ENCODE measurements at places on chromosomes 16 and 17.

DNA sequence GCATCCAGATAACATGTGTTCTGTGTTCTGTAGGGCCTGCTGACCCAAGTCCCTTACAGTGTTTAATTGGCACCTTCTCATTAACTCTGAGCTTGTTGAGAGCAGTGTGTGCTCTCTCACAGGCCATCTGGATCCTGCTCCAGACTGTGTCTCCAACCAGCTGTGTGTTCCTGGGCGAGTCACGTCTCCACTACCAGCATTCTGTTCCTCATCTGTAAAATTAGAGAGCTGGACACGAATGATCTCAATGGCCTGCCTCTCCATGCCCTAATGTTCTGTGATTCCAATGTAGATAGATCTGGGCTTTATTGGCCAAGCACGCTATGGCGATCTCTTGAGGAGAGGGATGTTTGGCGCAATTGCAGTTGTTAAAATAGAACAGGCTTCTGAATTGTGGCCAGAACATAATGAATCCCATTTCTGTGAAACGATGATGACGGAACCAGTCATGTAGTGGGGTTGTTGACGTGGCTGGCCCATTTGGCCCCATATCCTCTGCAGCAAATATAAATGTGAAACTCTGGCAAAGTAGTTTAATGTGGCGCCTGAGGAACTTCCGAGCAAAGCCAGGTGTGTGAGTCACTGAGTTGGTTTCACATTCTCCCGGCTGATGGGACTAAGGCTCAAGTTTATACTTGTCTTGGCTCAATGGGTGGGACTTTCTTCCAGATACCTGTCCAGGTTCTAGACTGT lies 22.2 kb downstream of the TBX4 start:
- no peak for DNase-seq

DNA sequence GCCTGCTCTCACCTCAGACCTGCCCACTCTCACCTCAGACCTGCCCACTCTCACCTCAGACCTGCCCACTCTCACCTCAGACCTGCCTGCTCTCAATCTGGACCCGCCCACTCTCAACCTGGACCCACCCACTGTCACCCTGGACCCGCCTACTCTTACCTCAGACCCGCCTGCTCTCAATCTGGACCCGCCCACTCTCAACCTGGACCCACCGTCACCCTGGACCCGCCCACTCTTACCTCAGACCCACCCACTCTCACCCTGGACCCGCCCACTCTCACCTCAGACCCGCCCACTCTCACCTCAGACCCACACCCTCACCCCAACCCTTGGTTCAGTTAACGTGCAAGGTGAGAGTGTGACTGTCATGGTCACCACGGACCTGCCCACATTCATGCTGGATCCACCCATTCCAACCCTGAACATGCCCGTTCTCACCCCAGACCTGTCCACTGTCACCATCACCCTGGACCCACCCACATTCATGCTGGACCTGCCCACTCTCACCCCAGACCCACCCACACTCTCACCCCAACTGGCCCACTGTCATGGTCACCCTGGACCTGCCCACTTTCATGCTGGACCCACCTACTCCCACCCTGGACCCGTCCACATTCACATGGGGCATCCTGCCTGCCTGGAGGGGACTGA lies 31.2 kb upstream of the ENPP7 start:
- DNase-seq, result no peak

GRCh38 chr16:66858740-66859396 lies 14.7 kb downstream of the CA7 start:
- no peak for DNase-seq

DNA sequence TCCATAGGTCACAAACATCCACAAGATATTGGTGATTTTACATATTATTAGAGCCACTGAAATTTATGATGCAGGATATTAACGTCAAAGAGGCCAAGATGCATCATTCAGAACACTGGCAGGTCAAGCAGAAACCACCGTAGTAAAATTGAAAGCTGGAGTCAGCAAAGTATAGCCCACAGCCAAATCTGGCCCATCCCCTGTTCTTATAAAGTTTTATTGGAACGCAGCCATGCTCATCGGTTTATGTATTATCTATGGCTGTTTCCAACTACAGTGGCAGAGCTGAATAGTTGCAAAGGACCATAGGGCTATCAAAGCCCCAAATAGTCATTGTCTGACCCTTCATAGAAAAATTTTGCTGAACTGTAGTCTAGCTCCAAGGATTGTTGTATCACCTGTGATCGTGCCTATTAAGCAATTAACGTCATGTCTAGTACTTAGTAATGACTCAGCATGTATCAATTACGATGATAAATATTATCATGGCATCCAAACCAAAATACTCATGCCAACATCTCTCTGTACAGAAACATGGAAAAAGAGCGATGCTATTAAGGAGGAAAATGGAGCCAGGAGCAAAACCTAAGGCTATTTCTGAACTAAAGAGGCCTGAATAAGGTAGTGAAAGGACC lies 165.6 kb downstream of the IRX3 start:
- no peak for DNase-seq

DNA sequence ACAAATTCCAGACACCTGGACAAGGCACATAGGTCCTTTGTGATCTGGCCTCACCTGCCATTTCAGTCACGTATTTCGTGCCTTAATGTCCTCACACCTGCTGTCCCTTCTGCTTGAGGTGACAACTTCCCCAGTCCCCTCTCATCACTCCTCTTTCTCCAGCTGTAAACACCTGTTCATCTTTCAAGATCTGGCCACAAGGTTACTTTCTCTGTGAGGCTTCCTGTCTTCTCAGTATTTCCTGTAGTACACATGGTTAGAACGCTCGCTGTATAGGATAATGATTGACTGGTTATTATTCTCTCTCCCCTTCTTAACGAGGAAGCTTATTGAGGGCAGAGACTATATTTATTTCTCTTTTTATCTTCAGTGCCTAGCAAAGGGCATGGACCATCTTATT lies 74.5 kb upstream of the PMFBP1 start:
- no peak for DNase-seq

DNA sequence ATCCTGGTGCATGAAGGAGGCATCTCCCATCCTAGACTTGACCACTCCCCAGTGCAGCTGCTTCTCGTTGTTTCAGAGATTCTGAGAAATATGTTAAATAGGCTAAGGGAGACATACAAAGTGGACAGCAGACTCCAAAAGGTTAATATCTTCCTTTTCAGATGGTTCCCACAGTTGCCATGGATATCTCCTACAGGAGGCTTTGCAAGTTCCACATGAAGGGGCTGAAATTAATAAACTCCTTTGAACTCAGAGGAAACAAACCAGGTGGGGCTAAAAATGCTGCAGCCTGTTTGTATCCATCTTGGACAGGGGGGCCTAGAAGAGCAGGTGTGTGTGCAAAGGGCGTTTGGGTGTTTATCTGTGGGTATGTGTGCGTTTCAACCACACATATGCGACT lies 257.4 kb upstream of the XYLT1 start:
- no peak for DNase-seq

Measured in stimulated activated CD4-positive, alpha-beta T cell treated with anti-CD3 and anti-CD28 coated beads, Interleukin-1b, Interleukin-23, amount 100 ng/mL, for 1 hour (primary cell).